ENCODE measurements at places on chromosomes 5 and 9.

DNA sequence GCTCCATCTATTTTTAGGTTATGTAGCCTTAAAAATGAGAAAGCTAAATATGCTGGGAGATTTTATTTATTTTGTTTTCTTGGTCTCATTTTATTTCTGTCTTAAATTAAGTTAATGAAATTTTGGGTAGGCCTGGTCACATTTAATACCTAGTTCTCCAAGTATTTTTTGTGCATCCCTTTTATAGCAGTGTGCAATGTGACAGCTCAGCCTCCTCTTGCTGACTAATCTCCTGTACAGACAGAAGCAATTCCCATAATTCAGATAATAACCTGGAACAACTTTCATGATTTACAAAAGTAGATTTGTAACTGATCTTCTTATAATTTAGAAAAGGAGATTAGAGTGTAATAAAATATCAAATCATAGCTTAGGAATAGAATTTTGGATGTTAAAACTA lies 403.9 kb downstream of the ADGRV1 start:
- no peak for DNase-seq

- DNase-seq, result no peak
These were observed 1096.0 kb downstream of the DTWD2 start for GRCh38 chr5:117892360-117892759.

DNA sequence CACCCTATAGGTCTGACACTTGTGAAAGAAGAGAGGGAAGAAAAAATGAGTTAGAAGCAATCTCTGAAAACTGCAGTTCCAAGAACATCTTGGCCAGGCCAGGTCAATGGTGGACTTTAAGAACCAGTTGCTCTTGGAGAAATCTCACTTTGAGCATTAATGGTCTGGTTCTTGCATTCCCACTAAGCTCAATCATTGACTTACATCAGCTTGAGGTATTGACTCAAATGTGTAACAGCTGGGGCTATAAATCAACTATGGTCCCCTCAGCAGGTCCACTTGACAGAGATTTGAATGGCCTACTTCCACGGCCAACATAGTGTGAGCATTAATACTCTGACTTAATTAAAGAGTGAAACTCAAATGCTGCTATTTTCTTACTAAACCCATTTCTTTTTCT lies 357.8 kb upstream of the RGMB start:
- no peak for DNase-seq

DNA sequence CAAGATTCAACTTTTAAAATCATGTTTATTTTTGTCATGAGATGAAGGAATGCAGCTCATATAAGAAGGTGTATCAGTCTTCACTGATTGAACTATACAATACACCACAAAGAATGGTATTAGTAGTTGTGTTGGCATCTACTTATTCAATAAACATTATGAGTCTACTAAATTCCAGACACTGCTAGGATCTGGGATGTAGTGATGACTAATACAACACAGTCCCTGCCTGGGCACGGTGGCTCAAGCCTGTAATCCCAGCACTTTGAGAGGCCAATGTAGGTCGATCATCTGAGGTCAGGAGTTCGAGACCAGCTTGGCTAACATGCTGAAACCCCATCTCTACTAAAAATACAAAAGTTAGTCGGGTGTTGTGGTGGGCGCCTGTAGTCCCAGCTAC lies 171.4 kb upstream of the NFIB start:
- no peak for DNase-seq

- DNase-seq, result no peak
These were observed 25.7 kb upstream of the BARHL1 start for GRCh38 chr9:132556714-132557113.
